ENCODE measurements at places on chromosomes 12 and 14.

- DNase-seq, result no peak
These were observed 158.2 kb downstream of the CAND1 start for GRCh38 chr12:67427336-67427735.

DNA sequence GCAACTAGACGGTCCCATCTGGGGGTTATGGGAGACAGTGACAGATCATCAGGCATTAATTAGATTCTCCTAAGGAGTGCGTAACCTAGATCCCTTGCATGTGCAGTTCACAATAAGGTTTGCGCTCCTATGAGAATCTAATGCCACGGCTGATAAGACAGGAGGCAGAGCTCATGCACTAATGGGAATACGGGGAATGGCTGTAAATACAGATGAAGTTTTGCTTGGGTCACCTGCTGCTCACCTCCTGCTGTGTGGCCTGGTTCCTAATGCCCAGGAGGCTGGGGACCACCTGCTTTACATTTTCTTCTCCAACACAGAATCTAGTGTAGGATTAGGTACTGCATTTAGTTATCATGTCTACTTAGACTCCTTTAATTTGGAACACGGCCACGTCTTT, 49.7 kb upstream of the SAV1 start:
- no peak for DNase-seq

DNA sequence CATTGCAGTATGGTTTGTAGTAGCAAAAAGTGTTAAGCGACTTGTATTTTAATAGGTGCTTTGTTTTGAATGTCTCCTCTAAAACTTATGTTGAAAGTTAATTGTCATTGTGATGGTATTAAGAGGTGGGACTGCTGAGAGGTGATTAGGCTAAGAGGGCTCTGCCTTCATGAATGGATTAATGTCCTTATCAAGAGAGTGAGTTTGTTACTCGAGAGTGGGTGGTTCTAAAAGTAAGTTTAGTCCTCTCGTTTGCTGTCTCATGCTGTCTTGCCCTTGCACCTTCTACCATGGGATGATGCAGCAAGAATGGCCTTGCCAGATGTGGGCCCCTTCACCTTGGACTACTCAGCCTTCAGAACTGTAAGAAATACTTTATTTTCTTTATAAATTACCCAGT, 17.4 kb downstream of the ZDHHC17 start:
- DNase-seq, result no peak

DNA sequence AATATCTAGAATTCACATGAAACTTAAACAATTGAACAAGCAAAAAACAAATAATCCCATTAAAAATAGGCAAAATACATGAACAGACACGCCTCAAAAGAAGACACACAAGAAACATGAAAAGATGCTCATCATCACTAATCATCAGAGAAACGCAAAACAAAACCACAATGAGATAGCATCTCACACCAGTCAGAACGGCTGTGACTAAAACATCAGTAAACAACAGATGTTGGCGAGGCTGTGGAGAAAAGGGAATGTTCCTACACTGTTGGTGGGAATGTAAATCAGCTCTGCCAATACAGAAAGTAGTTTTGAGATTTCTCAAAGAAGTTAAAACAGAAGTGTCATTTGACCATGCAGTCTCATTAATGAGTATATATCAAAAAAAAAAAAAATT, 121.3 kb downstream of the PTPRO start:
- no peak for DNase-seq

GRCh38 chr14:61188978-61189808, 91.9 kb downstream of the TMEM30B start:
- DNase-seq, result no peak

DNA sequence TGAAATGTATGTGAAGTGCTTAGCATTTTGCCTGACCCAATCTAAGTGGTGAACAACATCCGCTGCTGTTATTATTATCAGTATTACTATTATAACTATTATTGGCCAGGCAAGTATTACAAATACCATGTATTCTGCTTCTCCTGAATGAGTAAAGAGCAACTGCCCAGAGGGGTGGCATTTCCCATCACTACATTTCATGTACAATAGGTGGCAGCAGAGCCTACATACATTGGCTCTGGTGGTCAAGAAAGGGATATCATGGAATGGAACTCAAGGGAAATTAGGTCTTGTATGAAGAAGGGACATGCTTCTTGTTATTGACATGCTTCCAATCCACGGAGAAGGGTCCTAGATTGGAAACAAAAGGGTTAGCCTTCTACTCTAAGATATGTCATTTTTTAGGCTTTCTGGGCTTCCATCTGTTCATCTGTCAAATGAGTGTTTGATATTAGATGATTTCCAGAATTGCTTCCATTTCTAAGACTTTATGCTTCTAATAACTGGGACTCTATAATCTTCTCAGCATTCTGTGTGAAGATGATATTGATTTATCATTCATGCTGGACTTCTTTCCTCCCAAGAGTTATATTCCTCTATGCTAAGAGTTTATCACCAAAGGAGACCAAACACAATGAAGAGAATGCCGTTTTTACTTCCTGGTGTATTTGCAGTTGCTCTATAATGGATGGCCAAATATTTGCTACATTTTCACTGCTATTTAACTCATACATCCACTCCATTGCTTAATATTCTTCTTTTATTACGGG, 239.1 kb downstream of the SSPN start:
- no peak for DNase-seq

GRCh38 chr14:103401223-103402214, 16.3 kb downstream of the MARK3 start:
- no peak for DNase-seq

DNA sequence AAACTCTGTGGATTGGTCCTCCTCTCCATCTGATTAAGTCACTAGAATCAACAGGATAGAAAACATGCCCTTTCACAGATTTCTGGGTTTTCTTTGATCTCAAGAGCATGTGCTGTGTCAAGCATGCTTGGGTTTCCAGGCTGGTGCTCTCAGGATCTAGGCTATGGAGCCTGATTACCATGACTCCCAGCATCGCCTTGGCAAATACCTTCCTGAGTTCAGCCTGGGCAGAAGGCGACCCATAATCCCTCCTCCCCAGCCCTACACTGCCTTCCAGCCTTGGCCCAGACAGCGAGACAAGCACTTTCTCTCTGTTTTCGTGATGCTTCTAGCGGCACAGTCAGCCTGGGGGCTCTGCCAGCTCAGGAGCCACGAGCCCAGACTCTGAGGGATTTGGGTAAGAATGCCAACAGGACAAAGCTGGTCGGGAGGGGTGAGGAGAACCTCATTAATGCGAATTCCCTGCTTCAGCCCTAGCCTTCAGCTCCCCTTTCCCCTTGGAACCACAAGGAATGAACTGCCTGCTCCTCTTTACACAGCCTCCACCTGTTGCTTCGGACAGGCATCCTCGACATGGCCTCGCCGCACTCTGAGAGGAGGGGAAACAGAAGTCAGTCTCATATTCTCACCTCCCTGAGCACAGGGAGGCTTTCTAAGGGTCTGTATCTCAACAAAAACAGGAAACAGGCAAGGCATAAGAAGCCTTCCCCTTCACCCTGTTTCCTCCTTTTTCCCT, 227.1 kb downstream of the MSRB3 start:
- DNase-seq, result no peak

- no peak for DNase-seq
These were observed 11.6 kb downstream of the TEDC1 start for GRCh38 chr14:105502446-105503295.

DNA sequence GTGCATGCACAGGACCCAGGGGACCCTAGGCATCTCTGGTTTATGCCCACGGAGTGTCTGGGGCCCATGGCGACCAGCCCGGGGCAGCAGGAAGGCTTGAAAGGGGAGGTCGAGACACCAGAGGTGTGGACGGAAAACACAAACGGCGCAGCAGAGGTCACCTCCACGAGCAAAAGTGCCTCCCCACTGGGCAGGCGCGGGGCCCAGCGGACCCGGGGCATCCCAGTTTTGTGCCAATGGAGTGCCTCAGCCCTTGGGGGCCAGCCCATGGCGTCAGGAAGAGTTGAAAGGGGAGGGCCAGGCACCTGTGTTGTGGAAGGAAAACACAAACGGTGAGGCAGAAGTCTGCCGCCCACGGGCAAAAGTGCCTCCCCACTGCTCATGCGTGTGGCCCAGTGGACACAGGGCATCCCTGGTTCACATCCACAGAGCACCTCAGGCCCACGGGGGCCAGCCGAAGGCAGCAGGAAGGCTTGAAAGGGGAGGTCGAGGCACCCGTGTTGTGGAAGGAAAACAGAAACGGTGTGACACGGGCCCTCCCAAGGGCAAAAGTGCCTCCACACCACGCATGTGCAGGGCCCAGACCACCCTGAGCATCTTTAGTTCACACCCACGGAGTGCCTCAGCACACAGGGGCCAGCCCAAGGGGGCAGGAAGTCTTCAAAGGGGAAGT, 378.8 kb downstream of the ALG10 start:
- no peak for DNase-seq

DNA sequence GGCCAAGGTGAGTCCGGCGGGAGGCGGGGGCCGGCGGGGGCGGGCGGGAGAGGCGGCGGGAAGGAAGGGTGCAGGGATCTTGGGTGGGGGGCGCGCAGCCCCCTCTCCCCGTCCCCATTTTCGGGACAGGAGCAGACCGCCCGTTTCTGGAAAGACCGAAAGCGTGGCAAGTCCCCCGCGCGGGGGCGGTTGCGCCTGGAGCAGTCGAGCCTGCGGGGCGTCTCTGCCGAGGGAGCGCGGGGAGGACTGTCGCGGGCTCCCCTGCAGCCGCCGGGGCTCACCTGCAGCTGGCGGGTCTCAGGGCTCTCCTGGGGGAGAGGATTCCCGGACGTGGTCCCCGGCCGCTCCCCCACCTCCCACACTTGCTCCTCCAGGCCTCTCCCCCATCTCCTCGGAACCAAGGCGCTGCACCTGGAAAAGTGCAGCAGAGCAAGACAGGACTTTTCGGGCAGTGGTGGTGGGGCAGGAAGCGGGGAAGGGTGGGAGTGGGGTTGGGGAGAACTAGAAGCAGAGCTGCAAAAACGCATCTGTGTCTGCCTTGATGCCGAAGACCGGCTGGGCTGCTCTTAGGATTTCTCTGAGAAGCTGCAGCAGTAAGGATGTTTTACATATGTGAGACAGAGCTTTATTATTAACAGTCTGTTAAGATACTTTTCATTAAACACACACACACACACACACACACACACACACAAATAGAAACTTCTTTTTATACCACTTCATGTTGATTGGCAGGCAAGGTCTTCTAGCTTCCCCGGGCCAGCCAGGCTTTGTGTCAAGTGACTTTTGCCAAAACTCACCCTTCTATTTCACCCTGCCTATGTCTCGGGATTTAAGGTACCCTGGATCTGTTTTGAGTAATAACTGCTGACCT, 677 bp downstream of the C12orf75 start:
- DNase-seq, result no peak

- no peak for DNase-seq
These were observed 159.6 kb upstream of the PZP start for GRCh38 chr12:9367828-9368227.

- no peak for DNase-seq
These were observed 2.2 kb downstream of the FRMD6 start for GRCh38 chr14:51653775-51654532.

DNA sequence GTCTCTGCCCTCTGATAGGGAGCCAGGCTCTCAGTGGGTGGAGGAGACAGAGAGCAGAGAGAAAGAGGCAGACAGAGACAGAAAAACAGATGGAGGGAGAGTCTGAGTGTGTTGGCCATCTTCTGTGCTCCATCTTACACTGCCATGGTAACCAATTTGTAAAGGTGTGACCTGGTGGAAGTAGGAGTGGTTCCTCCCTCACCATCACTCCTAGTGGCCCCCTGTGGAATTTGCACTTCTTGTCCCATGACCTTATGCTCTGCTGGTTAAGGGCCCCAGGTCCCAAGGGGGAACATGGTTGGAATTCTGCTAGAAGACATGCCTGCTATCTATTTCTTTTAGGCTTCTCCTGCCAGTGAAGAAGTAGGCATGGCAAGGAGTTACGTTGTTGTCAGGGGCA, 376.7 kb upstream of the CCDC196 start:
- no peak for DNase-seq

GRCh38 chr14:93991212-93991611, 5.9 kb upstream of the CCDC197 start:
- DNase-seq, result no peak

- DNase-seq, result no peak
These were observed 7.6 kb downstream of the GCH1 start for GRCh38 chr14:54894995-54895394.

DNA sequence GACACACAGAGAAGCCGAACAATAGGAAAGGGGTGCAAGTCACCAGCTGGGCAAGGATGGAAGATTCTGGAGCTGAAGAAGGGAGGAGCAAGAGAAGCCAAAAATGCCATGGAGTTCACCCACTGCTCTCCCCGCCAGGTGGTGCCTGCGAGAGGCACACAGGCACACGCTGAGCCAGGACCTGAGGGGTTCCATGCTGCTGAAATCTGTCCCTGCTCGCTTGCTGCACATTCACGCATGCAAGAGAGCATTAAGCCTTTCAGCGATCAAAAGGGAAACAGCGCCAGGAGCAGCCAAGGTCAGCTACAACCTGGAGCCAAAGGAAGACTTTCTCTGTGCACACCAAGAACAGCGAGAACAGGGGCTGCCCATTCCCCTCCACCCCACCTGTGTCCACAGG, 104.1 kb downstream of the ANO2 start:
- DNase-seq, result no peak

DNA sequence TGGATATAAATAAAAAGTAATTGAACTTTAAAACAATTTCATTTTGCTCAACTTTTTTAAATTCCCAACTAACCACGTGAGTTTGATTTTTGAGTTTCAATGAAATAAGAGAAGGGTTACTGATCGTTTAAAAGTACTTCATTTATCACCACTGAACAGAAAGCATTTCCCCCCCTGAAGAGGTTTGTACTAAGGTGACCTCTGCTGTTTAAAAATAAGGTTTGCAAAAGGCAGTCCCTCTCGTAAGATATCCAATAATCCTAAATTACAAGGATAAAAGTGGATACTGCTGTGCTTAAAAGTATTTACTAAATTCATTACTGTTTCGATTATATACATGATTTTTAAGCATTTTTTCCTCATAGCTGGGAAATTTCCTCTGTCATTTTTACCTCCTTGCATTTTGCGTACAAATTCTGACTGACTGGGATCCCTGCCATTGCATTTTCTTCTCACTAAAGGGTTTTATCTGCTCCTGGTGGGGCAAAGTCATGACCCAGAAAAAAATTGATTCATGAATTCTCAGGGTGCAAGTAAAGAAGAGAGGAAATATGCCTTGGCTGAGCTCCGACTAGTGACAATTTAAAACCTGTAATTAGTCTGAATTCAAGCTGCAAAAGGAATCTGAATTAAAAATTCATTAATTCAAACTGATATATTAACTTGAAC, 463.8 kb downstream of the PRKD1 start:
- no peak for DNase-seq

DNA sequence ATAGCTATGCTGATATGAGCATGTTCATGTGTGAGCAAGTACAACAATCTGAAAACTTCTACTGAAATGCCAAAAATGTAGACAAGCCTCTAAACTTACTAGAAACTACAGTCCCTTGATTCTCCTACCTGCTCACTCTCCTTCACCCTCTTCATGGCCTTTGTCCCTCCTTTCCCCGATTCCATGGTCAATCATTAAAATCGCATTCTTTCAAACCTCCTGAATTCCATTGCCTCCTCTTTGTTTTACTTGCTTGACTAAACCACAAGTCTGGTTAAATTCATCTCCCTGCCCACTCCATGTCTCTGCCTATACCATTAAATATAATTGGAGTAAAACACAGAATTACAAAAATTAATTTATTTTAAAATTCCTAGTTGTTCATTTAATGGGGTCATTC, 33.0 kb upstream of the SSTR1 start:
- DNase-seq, result no peak

Measured in glomerular endothelial cell (primary cell).